Activated CD4-positive, alpha-beta T cell treated with anti-CD3 and anti-CD28 coated beads, Interleukin-2, amount 50 U/mL, for 24 hours (primary cell): ENCODE measurements at places on chromosomes 11 and 22.

- no peak for DNase-seq
These were observed 7.0 kb upstream of the MTNR1B start for GRCh38 chr11:92962446-92962845.

DNA sequence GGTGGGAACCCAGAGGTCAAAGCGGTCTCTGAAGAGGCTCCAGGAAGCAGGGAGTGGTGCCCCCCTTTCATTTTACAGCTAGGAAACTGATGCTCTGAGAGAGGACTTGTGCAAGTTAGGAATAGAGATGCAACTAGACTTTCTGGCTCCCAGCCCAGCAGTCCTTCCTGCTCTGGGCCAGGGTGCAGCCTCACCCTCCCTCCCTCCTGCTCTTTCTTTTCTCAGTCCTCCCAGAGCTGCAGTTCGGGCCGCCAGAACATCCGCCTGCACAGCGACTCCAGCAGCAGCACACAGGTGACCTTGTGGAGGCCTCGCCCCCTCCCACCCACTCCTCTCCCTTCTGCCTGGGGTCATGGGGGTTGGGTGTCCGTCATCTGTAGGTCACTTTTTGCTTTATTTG lies 51.5 kb downstream of the LHFPL7 start:
- no peak for DNase-seq

GRCh38 chr11:2708757-2709281 lies 9.0 kb upstream of the KCNQ1OT1 start:
- DNase-seq, result no peak

- DNase-seq, result no peak
These were observed 21.4 kb upstream of the PACSIN2 start for GRCh38 chr22:43036282-43036829.

GRCh38 chr22:39723899-39724351 lies 153.4 kb downstream of the CACNA1I start:
- no peak for DNase-seq

- no peak for DNase-seq
These were observed 556 bp downstream of the CRYBB2 start for GRCh38 chr22:25219948-25220442.

DNA sequence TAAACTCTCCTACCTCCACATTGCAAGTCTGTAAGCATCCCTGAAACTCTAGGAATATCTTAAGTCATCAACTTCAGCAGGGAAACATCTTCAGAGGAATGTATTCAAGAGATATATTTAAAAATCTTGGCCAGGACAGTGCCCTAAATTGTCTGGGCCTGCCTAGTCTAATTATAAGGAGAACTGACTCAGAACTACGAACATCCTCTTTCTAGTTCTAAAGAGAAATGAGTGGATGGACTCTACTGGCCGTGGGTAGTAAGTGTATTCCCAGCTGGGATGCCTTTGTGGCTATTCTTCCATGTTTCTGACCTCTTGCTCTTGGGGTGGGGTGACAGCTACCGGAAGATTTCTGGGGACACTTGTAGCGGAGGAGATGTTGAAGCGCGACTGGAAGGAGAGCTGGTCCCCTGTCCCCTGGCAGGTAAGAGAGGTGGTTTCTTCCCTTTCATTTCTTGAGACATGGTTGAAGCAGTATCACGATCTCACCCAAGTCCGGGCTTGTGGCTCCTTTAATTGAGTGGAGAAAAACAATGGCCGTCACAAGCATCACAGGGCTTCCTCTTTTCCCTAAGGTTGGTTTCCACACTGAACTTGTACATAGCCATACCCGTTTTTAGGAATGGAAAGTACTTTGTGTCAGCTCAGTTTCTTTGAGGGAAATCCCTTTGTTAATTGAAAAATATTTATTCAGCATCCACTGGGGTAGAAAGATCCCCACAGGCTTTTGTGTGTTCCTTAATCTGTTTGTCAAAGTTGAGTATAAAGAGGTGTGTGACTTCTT lies 97.7 kb upstream of the SORL1-AS1 start:
- no peak for DNase-seq

DNA sequence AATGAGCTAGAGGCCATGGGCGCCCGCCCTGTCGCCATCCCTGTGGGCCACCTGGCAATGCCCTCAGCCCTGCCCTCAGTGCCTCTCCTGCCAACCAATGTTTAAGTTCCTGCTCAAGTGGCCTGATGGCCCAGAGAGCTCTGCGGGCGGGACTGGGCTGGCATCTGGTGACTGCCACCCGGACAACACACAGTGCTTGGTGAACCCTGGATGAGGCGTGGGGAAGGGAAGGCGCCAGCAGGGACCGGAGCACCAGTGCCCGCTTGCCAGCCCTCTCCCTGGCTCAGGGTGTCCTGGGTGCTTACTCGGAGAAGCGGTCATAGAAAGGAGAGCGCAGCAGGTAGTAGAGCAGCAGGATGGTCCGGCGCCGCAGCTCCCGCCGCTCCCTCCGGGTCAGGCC lies 4.2 kb downstream of the PEX16 start:
- no peak for DNase-seq

DNA sequence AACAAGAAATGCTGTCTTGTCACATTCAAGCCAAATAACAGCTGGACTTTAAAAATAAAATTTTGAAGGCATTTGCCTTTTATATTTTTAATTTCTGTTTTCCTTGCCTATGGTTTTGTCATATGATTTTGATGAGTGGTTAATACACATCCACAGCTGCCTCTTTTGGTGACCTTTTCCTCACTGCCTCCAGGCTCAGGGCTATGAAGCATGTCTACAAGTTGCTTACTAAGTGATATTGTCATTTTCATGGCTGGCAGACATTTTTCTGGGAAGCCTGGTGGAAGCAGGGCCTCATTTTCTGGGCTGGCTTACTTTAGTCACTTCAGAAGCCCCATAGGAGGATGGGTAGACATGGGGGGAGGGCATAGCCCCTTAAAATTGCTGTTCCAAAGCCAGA lies 344.9 kb downstream of the SOX6 start:
- no peak for DNase-seq

GRCh38 chr22:40928657-40929056 lies 22.5 kb upstream of the RBX1 start:
- no peak for DNase-seq

DNA sequence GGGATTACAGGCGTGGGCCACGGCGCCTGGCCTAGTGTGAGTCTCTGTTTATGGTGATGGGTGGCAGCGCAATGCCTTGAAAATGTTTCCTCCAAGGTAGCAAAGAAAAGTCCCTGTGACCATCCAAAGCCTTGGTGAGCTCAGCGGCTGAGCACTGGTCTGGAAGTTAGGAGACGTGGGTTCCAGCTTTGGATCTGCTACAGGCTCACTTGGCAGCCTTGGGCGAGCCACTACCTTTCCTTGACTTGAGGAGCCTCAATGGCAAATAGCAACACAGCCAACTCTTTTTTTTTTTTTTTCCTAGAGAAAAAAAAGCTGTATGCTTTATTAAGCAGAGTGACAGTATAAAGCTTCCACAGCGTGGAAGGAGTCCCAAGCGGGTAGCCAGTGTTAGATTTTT lies 61.3 kb upstream of the RASD2 start:
- DNase-seq, result no peak

GRCh38 chr11:104339380-104339831 lies 175.5 kb upstream of the PDGFD start:
- no peak for DNase-seq

DNA sequence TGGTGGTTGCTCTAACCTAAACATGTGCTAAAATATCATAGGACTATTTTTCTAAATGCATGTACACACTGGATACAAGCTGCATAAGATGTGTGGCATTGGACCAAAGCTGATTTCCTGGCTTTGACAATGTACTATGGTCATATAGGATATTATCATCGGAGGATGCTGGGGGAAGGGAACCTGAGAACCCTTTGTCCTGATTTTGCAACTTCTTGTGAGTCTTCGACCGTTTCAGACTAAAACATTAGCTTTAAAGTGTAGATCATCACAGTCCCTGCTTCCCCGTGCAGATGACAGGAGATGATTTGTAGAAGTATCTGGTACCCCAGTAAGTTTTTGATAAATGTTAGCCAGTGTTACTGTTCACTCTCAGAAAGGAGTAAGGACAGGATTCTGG lies 554.7 kb downstream of the MIAT start:
- no peak for DNase-seq

DNA sequence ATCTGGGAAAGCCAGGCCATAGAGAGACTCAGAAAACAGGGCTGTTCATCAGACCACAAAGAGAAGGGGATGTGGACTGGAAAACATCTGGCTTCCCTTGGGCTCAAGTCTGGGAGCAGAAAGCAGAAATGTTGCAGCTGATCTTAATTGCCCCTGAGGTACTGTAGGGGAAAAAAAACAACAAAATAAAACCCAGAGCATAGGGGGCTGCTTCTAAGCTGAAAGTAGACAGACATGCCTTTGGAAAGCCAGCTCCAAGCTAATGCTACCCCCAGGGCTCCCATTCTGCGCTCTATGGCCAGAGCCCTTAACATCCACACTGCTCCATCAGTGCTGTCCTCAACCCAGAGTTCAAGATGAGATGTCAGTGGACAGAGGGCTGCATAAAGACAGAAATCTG lies 2.0 kb upstream of the PACSIN3 start:
- no peak for DNase-seq

- peak; percentile 26 for DNase-seq
These were observed 18.3 kb downstream of the PRSS23 start for GRCh38 chr11:86818462-86819192.

- DNase-seq, result no peak
These were observed 1067.8 kb downstream of the LRRC4C start for GRCh38 chr11:40391679-40392078.

DNA sequence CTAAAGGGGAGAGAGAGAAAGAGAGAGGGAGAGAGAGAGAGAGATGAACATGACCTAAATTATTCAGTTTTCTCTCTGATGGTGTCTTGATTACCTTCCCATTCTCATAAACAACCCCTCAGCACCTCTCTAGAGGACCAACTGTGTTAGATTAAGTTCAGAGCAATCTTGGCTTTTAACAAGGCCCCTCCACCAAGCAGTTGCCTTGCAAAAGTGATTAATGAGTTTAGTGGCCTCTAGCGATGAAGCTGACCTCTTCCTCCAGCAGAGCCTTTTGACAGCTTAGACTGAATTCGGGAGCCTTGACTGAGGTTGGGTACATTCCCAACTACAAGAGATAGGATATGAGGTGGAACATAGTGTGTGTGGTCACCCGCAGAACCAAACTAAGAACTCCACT lies 66.1 kb downstream of the ARL14EP start:
- DNase-seq, result no peak

GRCh38 chr11:63099555-63099954 lies 44.5 kb downstream of the SLC22A24 start:
- no peak for DNase-seq

DNA sequence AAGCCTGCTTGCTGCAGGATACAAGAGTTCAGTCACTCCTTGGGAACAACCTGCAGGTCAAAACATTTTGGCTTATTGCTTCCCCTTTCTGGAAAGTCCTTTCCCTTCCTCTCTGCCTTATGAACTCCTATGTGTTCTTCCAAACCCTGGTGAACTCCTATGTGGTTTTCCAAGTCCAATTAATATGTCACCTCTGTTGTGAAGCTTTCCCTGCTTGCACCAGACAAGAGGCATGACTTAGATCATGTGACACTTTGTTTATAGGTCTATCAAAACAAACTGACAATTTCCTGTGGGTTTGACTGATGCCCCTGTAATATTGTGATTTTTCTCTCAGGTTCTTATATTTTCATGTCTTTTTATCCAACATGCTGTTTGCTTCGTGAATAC lies 64.2 kb downstream of the ENDOD1 start:
- DNase-seq, result no peak

- no peak for DNase-seq
These were observed 4.2 kb upstream of the ANO1 start for GRCh38 chr11:70073871-70074371.

- DNase-seq, result no peak
These were observed 829 bp upstream of the APOC3 start for GRCh38 chr11:116828632-116829524.

DNA sequence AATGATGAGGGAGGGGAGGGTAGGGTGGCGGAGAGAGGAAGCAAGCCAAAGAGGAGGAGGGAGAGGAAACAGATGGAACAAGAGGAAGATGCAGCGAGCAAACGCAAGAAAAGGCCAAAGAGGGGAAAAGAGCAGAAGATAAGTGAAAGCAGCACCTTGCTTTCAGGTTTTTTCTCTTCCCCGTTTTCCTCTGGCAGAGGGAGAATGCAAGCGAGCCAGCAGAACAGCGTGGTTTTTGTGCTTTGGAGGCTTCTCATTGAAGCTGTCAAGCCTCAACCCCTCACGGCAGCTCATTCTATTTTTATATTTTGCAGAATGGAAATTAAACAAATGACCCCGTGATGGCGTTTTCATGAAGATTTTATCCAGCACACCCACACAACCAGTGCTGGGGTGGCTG lies 67.1 kb upstream of the GRAMD1B start:
- no peak for DNase-seq

DNA sequence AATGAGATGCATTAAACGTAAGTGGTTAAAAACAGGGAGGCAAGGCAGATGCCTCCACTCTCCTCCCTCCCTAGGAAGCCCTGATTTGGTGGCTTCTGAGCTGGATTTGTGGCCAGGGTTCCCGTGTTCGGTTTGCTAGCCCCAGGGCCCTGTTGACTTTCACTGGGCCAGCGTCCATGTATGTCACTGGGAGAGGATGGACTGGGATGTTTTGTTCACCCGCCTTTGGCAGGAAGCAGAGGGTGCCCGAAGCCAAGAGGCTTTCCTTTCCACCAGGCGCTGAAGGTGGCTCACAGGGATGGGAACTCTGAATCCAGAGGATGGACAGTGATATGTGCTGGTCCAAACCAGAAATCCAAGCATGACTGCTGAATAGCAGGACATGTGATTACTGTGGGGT lies 146.6 kb downstream of the CSNK2A3 start:
- DNase-seq, result no peak

GRCh38 chr11:58394195-58394594 lies 12.5 kb downstream of the OR5B3 start:
- DNase-seq, result no peak

DNA sequence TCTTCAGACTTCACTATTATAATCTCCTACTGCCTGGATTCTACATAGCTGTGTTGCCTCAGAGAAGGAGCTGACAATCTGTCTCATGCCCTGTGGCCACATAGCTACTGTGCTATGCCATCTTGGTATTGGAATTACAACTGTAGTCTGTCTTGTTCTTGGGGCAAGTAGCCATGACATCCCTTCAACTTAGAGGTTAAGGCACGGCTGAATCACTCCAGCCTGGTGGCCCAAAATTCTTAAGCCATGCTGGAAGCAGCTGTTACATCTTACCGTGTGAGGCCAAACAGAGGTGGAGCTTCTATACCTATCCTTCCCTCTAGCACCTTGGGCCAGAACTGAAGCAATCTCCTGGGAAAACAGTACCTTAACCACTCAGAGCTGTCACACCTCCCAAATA lies 14.8 kb downstream of the CARD18 start:
- no peak for DNase-seq

GRCh38 chr22:43004362-43005035 lies 10.4 kb downstream of the PACSIN2 start:
- no peak for DNase-seq

- DNase-seq, result no peak
These were observed 11.2 kb downstream of the MLC1 start for GRCh38 chr22:50074056-50074455.

GRCh38 chr11:104191124-104191523 lies 27.2 kb upstream of the PDGFD start:
- no peak for DNase-seq
